Cerebellar nuclear complex (tissue), 1 donor: ENCODE measurements at places on chromosomes 13 and 19.

DNA sequence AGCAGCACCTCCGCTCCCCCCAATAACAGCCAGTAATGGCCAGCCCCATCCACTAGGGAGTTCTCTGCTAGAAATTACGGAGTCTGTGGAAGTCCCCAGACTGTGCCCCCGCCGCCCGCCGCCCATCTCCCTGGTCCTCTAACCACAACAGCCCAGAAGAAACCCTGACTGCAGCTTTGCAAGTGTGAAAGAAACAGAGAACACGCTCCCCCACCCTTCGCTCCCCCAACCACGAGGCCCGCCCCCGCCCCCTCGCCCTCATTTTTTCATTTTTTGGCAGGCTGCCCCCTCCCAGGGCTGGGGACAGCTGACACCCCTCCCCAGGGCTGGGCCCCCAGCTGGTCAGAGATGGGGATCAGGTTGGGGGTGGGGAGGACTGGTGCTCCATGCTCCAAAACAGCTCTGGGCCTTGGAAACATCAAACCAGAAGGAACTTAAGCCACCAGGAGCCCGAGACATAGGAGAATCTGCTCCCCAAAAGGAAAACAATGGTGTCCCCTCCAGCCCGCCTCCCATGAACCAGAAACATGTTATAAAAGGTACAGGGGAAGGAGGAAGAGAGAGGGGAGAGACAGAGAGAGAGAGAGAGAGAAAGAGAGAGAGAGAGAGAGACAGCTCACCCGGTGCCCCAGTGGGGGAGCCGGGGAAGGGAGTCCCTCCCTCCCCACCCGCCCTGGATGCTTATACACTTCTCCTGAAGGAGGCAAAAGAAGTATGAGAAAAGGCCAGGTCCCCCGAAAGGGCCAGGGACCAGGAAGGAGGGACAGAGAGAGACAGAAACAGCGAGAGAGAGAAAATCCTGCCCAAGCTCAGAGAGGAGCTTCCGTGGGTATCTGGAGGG is 29.8 kb upstream of the ASF1B start:
- DNase-seq, result no peak

DNA sequence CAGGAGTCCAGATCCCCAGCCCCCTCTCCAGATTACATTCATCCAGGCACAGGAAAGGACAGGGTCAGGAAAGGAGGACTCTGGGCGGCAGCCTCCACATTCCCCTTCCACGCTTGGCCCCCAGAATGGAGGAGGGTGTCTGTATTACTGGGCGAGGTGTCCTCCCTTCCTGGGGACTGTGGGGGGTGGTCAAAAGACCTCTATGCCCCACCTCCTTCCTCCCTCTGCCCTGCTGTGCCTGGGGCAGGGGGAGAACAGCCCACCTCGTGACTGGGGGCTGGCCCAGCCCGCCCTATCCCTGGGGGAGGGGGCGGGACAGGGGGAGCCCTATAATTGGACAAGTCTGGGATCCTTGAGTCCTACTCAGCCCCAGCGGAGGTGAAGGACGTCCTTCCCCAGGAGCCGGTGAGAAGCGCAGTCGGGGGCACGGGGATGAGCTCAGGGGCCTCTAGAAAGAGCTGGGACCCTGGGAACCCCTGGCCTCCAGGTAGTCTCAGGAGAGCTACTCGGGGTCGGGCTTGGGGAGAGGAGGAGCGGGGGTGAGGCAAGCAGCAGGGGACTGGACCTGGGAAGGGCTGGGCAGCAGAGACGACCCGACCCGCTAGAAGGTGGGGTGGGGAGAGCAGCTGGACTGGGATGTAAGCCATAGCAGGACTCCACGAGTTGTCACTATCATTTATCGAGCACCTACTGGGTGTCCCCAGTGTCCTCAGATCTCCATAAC is at the start of gene APOE:
APOE (plus strand) TSS at position 360 of the 724 bp plus-strand sequence. CDS start 829 bp downstream, outside the sequence.
- DNase-seq, result no peak

DNA sequence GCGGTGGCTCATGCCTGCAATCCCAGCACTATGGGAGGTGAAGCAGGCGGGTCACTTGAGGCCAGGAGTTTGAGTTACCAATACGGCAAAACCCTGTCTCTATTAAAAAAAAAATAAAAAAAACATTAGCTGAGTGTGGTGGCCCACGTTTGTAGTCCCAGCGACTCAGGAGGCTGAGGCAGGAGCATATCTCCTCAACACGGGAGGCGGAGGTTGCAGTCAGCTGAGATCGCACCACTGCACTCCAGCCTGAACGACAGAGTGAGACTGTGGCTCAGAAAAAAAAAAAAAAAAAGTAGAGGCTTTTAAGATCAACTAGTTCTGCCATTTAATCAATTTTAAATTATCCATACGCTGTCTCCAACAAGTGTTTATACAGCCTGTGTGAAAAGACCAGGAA is 1130.3 kb downstream of the PCDH9 start:
- no peak for DNase-seq

GRCh38 chr13:19596960-19597361 is 35.6 kb upstream of the TPTE2 start:
- DNase-seq, result no peak

- DNase-seq, result no peak
These were observed 6.5 kb downstream of the ARMC6 start for GRCh38 chr19:19039901-19040300.

- DNase-seq, result no peak
These were observed 19.1 kb upstream of the WDR18 start for GRCh38 chr19:964761-965694.

DNA sequence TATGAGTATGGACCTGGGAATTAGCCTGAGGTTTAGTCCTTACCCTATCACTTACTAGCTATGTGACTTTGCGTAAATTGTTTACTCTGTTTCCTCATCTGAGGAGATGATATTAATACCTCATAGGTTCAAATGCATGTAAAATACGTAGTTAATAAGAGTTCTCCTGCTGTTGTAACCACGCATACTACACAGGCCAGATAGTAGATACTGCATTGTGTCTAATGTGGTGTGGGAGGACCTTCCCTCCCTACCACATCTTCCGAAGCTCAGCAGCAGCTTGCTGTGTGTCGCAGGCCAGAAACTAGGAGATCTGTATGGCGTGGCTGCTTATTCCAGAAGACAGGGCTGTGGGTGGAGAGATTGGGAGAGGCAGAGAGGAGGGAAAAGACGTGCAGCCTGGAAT is 23.0 kb downstream of the GTF2F2 start:
- DNase-seq, result no peak

- DNase-seq, result peak; percentile 56
These were observed 638 bp upstream of the BICRA start for GRCh38 chr19:47608074-47608918.

- no peak for DNase-seq
These were observed 53.5 kb upstream of the TSHZ3 start for GRCh38 chr19:31402529-31403316.

DNA sequence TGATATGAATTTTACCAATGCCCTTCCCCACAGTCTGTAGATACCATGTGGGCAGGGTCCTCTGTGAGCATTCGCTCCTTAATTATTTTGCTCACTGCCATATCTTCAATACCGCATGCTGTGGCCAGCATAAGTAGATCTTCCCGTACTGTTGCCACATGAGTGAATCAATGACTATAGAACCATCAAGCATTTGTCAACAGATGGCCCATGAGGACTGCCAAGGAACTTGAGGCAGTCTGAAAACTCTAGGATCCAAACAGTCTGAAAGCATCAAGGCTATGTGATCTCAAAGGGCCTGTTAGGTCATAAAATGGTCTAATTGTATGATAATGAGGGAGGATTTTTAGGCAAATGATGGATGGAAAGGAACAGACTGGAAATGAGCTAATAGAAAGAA is 27.4 kb upstream of the GPR12 start:
- DNase-seq, result no peak

DNA sequence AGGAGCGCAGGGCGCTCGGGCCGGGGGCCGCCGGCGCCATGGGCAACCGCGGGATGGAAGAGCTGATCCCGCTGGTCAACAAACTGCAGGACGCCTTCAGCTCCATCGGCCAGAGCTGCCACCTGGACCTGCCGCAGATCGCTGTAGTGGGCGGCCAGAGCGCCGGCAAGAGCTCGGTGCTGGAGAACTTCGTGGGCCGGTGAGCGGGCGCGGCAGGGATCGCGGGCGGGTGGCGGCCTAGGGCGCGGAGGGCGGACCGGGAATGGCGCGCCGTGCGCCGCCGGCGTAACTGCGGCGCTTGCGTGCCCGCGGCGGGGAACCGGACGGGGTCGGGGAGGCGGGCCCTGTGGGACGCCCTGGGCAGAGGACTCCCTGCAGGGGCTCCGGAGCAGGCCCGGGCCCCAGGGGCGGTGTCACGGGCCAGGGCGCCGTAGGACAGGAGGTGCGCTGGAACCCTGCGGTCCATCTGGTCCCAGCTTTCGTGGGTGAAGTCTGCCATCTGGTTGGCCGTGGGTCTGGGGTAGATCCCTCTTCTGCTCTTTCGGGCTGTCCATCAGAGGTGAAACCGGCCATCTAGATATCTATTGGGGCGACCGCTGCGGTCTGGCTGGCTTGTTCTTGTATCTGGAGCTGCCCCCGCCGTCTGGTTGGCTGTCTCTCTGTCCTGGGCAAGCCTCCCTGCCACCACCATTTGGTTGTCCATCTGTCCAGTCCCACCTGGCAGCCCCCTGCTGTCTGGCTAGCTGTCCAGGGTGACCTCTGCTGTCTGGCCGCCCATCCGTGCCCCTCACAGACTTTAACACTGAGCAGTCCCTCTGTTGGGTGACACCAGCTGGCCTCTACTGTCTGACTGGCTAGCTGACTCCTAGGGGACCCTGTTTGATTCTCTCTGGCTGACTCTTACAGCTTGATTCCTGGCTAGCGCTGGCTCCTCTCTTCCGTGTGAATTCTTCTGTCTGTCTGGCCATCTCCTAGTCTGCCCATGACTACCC is 622 bp downstream of the DNM2 start:
- DNase-seq, result peak; percentile 37

DNA sequence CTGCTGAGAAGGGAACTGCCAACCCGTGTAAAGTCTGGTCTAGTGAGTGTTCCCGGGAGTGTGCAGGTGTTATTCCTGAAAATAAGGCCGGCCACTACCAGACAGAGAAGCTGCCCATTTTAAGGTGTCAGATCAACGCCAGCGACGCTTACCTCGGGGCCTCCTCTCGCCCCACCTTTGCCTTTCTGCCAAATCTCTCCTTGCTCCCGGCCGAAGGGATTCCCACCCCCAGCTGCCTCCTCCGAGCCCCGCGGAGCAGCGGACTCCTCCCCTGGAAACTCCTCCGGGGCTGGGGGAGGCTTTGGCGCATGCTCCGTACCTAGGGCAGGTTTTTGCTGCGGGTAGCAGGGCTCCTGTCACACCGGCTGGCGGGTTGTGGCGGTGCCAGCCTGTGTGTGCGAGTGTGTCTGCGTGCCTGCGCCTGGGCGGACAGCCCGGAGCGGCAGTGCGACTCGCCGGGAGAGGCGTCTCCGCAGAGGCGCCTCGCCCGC is at the start of gene HS6ST3:
HS6ST3 (plus strand) TSS at position 359 of the 491 bp plus-strand sequence.
- DNase-seq, result no peak

DNA sequence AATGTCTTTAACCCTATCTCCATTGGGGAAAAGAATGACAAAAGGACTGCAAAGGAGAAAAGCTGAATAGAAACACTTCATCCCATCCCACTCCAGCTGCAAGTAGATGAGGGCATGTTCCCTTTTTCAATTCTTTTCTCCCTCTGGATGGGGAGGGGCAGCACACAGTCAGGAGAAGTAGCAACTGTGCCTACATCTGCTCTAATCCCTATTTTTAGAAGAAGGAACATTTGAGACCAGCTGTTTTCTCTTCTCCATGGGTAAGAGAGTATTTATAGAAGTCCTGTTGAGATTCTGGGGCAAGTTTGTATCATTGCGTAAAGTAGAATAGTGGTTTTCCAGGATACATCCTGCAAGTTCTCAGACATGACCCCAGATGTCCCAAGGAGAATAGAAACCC is 9.3 kb upstream of the GTF3A start:
- DNase-seq, result no peak

GRCh38 chr19:19094513-19094912 is 30.7 kb downstream of the SLC25A42 start:
- no peak for DNase-seq

DNA sequence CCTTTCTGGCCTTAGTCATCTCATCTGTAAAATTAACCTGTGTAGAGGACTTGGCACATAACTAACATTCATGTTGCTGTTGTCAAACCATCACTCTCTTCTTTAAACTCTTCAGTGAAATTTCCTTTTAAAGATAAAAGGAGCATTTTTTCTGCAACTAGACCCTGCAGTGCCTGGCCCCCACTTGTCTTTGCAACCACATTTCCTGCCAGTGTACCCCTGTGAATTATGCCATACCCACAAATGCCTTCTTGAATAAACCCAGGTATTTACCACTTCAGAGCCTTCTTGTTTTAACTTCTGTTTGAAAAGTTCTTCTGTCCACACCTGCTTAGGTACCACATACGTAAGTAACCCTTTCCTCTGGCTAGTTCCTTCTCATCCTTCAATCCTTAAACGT is 118.8 kb downstream of the CDK8 start:
- DNase-seq, result no peak

DNA sequence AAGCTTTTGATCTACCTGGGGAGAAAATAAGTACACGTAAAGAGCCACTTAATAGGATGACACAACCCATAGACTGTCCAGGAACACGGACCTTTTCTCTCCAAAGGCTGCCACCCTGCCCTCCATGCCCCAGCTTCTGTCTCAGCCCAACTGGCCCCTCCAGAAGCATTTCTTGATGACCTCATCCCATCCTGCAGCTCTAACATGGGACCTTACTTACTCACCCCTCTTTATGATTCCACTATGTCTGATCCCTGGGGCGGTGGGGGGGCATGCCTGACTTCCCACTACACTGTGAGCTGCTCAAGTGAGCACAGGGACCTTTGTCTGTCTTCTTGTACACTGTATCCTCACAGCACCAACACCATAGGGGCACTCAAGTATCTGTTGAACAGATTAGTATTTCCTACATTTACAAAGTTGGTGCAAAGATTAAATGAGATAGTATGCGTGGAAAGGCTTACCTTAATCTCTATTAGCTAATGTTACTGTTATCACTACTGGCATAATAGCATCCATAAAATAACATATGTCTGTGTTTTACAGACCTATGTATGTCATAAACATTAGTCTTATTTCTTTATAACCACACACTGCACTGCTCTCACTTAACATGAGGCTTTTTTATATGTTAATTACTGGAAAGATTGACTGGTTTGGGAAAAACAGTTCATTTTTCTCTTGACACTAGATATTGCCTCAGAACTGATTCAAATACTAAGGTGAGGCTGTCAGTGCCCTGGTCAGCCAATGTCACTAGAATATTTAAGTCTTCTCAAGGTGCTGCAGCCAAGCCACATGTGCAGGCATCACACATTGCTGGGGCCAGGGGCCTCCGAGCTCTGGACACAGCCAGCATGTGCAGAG is 100.9 kb downstream of the FOXO1 start:
- no peak for DNase-seq

- DNase-seq, result no peak
These were observed 14.0 kb upstream of the CELF5 start for GRCh38 chr19:3210347-3211017.

GRCh38 chr19:24029941-24030636 is 56.9 kb upstream of the ZNF254 start:
- DNase-seq, result no peak

GRCh38 chr13:31891472-31891871 is 140.1 kb upstream of the FRY start:
- no peak for DNase-seq

- no peak for DNase-seq
These were observed 1.9 kb downstream of the FOXO1 start for GRCh38 chr13:40664350-40665125.
